ENCODE measurements at places on chromosomes 4 and X.

GRCh38 chr4:100177126-100177525, 13.1 kb downstream of the DDIT4L start:
- no peak for DNase-seq

DNA sequence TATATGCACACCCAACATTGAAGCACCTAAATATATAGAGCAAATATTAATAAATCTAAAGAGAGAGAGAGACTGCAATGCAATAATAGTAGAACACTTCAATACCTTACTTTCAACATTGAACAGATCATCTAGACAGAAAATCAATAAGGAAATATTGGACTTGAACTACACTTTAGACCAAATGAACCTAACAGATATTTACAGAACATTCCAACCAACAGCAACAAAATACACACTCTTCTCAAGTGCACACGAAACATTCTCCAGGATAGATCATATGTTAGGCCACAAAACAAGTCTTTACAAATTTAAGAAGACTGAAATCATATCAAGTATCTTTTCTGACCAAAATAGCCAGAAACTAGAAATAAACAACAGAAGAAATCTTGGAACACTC, 66.6 kb downstream of the CD99L2 start:
- no peak for DNase-seq

- DNase-seq = no peak
Observed at GRCh38 chrX:805103-805670, 174.6 kb downstream of the SHOX start.

- no peak for DNase-seq
Observed at GRCh38 chrX:117570160-117570559, 546.5 kb downstream of the KLHL13 start.

GRCh38 chr4:88054901-88055300, 47.5 kb downstream of the PKD2 start:
- no peak for DNase-seq

GRCh38 chrX:106649523-106650428, 38.0 kb downstream of the RADX start:
- no peak for DNase-seq

GRCh38 chr4:9988363-9988749, 32.9 kb downstream of the SLC2A9 start:
- DNase-seq = no peak

GRCh38 chrX:106862972-106863688, 40.0 kb downstream of the RIPPLY1 start:
- DNase-seq = no peak

- DNase-seq = no peak
Observed at GRCh38 chr4:168811786-168812651, 198.0 kb downstream of the CBR4 start.

- no peak for DNase-seq
Observed at GRCh38 chr4:15677507-15677988, 4.1 kb upstream of the FAM200B start.

GRCh38 chr4:6763330-6763851, 19.1 kb upstream of the KIAA0232 start:
- no peak for DNase-seq

DNA sequence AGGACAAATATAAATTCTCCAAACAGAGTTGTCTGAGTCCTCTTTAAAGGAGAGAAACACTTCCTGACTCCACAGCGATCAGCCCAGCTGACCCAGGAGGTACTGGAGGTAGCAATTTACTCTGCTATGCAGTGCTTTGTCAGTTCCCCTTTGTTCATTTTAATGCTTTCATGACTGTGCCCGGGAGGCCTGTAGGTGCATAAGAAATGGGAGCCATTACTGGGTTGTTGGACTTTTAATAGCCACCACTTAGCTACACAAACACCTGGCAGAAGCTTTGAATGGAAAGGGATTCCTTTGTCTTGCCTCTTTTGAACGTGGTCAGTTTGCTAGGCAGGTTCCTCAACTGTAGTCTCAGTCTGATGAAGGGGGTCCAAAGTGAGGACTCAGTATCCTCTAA, 59.0 kb upstream of the AFF2 start:
- DNase-seq = no peak

- DNase-seq = no peak
Observed at GRCh38 chrX:9494771-9495170, 29.9 kb downstream of the TBL1X start.

DNA sequence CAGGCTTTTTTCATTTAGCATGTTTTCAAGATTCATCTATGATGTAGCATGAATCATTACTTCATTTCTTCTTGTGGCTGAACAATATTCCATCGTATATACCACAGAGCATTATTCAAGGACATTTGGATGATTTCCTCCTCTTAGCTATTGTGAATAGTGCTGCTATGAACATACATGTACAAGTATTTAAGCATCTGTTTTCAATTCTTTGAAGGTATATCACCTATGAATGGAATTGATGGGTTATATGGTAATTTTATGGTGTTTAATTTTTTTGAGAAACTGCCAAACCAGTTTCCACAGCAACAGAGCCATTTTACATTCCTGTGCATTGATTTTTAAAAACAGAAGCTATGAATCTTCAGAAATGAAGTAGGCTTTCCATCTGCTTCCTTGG, 36.1 kb upstream of the WDR19 start:
- DNase-seq = no peak

- no peak for DNase-seq
Observed at GRCh38 chr4:8053688-8054449, 104.7 kb downstream of the ABLIM2 start.

DNA sequence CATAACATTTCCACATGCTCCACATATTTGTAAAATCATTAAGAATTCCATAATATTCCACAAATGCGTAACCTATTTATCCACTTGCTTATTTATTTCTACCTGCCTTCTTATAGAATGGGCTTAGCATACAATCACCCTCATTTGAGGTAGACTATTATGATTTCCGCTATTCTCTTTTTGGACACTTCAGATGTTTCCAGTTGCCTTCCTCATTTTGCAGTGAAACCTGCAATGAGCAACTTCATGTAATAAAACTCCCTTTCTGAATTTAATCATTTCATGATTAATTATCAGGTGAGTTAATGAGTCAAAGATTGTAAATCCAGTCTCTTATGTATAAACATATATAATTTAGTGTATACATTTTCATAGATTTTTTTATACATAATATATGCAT, 58.0 kb downstream of the PPP3CA start:
- no peak for DNase-seq

DNA sequence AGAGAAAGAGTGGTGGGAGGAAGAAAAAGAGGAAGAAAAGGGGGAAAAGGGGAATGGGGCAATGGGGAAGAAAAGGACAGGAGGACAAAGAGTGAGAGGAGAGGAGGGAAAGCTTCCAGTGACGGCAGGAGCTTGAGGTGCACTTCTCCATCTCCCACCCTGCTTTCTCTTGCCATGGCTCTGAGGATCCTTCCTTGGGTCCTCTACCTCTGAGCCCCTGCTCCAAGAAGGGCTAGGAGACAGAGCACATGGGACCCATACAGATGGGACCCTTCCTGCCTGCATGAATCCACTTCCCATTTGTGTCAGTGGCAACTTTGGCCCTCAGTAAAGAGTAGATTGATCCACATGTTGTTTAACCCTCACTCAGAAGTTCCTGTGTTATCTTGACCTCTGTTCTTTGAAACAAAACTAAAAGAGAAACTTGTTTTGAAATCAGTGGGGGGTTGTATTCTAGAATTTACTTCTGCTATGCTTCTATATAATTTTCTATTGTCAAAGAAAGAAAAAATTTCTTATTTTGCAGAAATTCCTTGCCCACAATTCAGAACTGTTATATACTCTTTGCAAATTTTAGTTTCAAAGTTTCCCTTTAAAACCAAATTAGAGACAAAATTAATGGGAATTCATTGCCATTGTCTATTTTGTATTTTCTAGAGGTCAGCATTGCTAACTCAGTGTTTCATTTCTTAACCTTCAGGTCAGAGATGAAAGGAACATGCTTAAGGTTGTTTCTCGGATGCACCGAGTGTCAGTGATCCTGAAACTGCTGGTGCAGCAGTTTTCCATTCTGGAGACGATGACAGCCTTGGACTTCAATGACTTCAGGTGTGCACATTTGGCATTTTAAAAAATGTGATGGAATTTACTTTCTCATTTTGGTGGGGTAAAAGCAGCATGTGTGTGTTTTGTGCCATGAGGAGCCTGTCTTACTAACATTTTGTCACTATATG, 5.0 kb downstream of the TDO2 start:
- DNase-seq = no peak

DNA sequence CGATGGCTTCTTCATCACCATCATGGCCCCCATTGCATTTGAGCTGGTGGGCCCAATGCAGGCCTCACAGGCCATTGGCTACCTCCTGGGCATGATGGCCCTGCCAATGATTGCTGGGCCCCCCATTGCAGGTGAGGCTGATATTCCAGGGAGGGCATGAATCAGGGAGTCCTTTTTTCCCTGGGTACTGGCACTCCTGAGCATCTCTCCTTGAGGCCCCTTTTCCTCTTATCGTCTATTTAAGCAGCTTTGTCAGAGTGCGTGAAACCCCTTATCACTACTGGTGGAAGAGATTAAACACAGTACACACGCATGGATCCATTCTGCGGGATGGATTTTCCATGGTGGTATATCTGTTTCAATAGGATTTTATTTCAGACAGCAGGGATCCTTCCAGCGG, 85.1 kb downstream of the RLIM start:
- DNase-seq = no peak

- DNase-seq = no peak
Observed at GRCh38 chr4:152559641-152560040, 23.7 kb upstream of the FBXW7 start.

DNA sequence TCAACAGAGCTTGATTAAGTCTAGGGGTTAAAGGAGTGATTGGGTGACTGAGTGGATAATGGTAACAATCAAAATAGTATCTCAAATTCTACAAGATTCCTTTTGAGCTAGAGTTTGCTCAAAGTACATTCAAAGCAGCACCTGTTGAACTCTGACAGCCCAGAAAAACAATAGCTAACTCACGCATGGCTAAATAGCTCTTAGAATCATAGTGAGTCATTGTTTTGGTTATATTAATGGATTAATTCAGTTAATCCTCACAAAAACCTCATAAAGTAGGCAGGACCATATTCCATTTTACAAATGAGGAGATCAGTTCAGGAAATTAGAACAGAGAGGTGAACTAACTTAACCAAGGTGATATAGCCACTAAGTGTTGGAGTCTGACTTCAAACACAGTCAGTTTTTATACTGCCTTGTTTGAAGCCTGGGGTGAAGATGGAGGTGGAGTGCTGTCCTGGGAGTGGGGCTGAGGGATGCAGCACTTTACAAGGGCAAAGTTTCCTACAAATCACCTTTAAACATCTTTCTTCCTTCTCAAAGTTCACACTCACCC, 35.9 kb upstream of the PPM1K start:
- no peak for DNase-seq

DNA sequence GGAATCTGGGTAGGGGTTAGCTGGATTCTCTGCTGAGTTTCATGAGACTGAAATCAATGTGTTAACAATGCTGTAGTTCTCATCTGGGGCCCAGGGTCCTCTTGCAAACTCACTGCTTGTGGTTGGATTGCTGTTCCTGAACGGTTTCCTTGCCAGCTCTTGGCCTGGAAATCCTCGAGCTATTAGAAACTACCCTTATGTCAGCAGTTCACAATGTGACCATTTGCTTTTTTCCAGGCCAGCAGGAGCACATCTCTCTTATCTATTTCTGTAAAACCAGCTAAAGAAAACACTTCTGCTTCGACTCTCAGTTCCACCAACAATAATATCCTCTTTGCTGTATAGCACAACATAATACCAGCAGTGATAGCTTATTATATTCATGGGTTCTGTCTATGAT, 140.1 kb upstream of the TRAM1L1 start:
- no peak for DNase-seq

DNA sequence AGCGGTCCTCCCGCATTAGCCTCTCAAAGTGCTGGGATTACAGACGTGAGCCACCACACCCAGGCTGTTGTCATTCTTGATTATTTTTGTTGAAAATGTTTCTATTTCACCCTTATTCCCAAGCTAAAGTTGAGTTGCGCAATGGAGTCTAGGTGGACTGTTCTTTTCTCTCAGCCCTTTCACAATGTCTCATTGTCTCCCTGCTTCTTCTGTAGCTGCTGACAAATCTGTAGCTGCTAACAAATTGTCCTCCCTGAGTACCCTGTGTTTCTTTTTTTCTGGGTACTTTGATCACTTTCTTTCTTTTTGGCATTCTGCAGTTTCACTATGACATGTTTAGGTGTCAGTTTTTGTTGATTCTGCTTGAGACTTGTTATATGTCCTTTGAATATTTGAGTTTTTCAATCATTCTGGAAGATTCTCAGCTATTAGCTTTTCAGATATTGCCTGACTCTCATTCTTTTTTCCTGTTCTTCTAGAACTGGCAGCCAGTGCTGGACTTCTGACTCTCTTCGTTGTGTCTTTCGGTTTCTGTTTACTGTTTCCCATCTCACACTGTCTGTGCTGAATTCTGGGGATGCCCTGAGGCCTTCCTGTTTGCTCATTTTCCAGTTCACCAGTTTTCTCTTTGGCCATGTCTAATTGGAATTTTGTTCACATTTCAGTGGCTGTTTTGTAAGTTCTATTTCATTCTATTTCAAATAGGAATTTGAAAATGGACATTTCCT, 6.6 kb downstream of the ABCD1 start:
- DNase-seq = no peak

GRCh38 chr4:123496421-123496820, 99.8 kb downstream of the SPRY1 start:
- DNase-seq = no peak

- DNase-seq = no peak
Observed at GRCh38 chrX:37314531-37314930, 34.6 kb upstream of the PRRG1 start.

DNA sequence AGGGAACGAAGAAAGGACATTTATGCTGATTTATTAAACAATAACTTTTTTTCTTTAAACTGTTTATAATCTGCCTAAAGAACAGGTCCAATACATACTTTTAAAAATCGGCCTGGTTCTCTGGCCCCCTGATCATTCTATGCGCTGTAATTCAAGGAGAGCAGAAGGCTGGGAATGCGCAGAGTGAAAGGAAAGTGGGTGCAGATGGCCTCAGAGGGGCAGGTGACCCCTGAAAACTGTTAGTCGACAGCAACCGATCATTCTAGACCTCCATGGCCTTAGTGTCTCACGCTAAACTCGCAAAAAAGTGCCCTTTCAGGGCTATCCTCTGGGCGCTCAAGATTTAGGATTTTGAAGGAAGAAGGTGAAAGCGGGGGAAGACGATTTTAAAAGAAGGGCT, 2.2 kb downstream of the PDE5A start:
- DNase-seq = no peak

GRCh38 chrX:121307449-121307848, 260.0 kb downstream of the GLUD2 start:
- DNase-seq = no peak

GRCh38 chr4:151851354-151851753, 90.5 kb upstream of the GATB start:
- no peak for DNase-seq

- DNase-seq = no peak
Observed at GRCh38 chr4:8188085-8188484, 11.0 kb upstream of the SH3TC1 start.

- no peak for DNase-seq
Observed at GRCh38 chrX:116272861-116273260, 102.3 kb downstream of the AGTR2 start.

Data from activated naive CD8-positive, alpha-beta T cell treated with anti-CD3 and anti-CD28 coated beads, Interleukin-2, amount 50 U/mL, for 16 hours (primary cell).